ENCODE measurements at places on chromosomes 5 and 9. TPM values are rescaled to one million over a fixed set of nuclear protein-coding genes. Genes with fewer than 3 reads are reported as not detected.

EGFL7 gene
- 4.3 TPM for total RNA-seq

DNA sequence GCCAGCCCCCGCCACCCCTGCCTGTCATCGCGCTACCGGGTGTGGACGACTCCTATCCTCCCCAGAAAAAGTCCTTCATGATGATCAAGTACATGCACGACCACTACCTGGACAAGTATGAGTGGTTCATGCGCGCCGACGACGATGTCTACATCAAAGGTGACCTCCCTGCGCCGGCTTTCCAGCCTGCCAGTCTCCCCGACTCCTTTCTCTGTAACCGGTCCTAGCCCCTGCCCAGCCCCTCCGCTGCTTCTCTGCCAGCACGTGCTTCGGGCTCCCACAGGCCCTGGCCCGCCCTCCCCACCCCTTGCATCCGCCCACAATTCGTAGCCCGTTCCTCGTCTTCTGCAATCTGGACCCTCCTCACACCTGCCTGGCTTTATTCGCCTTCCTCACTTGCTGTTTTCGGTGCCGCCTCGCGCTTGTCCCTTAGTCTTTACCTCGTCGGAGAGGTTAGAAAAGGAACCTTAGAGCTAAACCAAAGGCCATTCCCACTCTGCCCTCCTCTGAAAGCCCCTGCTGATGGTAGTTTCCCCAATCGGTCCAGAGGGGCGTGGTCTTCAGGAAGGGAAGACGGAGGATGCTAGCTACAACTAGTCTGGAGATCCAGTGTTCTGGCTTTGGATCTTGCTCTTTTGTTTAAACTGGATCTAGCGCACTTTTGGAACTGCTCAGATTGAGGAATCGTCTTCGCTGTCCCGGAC, 1.4 kb downstream of the CHSY3 start:
- peak; percentile 41 for DNase-seq

DNA sequence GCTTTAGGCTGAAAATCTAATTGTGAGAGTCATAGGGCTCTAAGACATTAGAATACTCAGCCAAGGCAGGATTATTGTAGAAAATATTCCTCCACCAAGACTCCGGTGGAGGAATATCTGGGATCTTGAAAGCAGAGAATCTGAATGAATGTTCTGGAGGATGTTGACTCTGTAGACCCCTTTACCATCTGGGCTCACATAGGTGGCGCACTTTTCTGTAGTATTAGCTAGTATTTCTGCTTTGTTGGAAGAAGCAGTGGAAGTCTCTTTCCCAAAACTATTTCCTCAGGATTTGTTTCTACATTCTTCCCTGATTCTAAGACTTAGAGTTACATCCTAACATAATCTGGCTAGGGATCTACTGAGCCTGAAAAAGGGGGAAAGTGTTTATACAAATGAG, 752.4 kb upstream of the SEMA6A start:
- no peak for DNase-seq

IL5 gene
- total RNA-seq, result not detected

GRCh38 chr5:124901081-124901480, 154.6 kb upstream of the ZNF608 start:
- peak; percentile 47 for DNase-seq
